ENCODE measurements at places on chromosomes 7 and 10.

GRCh38 chr10:128049226-128050120 is 76.8 kb downstream of the MKI67 start:
- DNase-seq: no peak

DNA sequence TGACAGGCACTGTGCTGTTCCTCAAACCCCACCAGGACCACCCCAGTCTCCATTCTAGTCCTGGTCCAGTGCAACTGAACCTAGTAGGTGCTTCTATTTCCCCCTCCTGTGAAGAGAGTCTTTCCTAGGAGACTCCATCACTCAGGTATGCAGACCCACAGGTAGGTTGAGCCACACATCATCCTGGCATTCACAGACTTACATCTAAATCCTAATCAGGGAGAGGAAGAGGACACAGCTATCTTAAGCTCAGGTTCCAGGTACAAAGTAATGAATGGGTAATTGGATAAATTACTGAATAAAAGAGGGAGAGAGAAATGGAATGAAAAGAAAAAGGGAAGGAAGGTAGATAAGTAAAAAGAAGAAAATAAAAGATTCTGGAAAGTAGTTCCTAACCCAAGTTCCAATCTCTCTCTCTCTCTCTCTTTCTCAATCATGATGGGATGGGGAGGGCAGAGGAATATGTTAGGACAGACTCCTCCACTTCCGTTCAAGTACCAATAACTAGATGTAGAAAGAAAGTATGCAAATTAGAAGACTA is 139.8 kb upstream of the NAMPT start:
- DNase-seq: no peak

GRCh38 chr10:127349737-127350136 is 153.3 kb upstream of the INSYN2A start:
- no peak for DNase-seq

- DNase-seq: no peak
Observed at GRCh38 chr10:131609176-131609575, 291.6 kb upstream of the PPP2R2D start.

DNA sequence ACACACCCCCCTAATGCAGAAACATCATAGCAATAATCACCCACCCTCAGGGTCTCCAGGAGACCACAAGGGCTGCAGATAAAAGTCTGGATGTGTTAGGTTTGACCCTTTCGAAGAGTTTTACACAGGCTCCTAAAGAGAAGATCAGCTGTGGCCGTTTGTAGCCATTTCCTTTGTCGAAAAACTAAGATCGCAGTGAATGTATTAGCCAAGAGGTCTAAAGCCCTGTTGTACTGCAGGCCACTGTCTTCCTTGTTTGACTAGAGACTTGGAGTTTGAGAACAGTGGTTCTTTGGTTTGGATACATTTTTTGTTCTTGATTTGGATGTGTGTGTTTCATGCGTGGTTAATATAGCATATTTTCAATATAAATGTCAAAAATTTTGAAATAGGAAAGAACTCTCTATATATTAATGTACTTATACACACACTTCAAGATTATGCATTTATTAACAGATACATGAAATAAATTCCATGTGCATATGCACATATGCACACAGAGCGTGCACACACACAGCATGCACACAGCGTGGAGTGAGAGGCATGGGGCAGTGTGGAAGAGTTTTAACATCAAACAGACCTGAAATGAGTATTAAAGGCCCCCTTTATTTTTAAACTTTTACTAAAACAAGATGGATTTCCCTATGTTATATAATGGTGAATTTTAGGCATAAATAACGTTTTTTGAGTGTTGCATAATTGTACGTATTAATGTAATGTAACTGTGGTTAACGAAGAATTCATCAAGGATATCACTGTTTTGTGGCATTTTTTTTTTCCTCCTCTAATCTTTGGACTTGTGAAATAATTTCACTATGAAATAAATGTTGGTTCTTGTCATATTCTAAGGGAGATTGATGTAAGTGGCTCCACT is 2.2 kb downstream of the IKZF1 start:
- no peak for DNase-seq

GRCh38 chr7:157138101-157138423 is 664 bp upstream of the UBE3C start:
- DNase-seq: no peak

DNA sequence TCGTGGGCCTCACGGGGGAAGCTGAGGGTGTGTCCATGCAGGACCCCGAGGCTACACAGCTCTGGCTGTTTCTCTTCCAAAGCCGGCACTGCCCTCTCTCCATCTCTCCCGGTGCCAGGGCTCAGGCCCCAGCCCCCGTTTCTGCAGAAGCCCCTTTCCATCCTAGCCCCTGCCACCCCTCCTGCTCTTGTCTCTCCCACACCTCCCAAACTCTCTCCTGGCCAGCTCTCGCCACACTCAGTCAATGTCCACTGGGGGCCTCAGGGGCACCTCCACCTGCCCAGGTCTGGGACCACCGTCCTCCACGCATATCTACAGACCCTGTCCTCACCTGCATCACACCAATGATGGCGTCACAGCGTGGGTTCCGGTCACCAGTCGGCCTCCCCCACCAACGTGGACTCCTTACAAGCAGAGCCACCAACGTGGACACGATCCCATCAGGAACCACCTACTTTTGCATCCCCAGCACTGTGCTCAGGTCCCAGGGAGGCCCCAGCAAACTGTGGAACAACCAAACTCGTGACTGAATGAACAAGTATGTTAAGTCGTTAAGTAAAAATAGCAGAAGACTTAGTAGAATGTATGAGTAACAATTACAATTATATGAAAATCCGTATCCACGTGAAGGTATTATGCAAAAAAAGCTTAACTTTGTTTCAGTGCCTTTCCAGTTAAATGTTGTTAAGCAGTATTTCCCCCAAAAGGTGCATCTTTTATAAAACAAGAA is 38.4 kb downstream of the DIP2C start:
- DNase-seq: no peak

DNA sequence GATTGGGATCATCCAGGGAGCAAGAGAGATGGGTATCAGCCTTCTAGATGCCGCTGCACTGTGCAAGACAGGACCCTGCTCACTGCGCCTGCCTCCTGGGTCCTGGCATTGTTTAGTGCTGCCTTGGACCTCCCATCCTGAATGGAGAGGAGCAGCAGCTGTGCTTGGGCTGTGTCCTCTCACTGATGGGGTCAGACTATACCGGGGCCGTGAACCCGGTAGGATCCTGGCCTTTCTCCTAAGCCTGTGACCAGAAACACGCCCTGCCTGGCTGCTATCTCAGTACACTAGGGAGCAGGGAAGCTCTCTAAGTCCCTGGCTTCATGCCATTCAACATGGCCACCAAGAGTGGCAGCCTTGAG is 309.4 kb upstream of the ZNF32 start:
- DNase-seq: no peak

DNA sequence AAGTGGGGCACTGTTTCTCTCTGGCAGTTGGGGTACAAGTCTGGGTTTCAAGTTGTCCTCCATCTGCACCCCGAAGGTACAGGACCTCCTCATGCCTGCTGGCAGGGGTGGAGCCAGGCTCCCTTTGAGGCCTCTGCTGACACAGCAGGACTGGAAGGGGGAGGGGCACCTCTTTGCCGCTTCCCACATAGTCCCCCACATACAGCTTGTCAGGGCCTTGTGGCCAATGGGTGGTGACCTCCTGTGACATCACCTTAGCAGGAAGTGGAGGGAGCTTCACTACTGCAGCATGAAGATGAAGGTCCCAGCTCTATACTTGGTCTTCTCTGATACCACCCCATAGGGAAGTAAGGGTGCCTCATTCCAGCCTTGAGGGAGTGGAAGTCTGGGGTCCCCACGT is 167.8 kb downstream of the RAMP3 start:
- DNase-seq: no peak

DNA sequence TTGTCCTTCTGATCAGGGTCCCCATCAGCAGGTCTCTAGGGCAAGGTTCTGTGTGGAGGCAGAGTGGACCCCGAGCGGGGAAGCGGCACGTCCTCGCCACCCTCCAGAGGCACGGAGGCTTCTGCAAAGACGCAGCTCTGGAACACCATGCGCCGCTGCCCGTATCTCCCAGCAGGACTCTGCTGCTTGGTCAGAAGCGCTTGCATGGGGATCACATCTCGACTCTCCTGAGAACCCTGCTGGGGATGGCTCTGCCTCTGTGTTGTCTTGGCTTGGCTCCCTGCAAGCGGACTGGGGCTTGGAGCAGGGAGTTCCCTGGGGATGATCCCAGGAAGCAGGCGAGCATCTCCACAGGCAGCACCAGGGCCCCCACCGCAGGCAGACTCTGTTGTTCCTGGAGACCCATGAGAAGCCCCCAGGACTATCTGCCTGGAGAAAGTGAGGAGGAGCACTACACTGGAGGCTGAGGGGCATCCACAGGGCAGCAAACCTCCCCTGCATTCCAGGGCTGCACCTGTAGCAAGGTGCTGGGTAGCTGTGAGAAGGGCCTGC is 520.5 kb downstream of the GLRX3 start:
- no peak for DNase-seq

DNA sequence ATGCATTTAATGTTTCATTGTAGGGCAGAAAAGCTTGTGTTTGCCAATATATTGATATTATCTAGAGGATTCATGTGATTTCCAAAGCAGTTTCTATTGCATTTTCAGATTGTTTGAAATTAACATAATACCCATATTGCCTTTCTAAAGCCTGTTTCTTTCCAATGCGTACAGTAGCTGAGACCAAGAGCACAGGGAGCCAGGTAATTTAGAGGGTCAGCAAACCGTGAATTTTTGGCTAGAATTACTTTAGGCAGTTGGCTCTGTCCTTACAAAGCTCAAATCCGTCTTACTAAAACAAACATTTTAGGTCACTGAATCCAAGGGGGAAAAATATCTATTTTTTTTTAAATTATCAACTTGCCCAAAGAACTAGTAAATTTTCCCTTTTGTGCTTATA is 604.9 kb upstream of the ADARB2 start:
- no peak for DNase-seq

- peak; percentile 70 for DNase-seq
Observed at GRCh38 chr7:154409703-154410311, 357.6 kb downstream of the DPP6 start.

GRCh38 chr7:36621396-36621795 is 102.9 kb downstream of the AOAH start:
- no peak for DNase-seq

GRCh38 chr7:133253519-133253875 is 619 bp downstream of the EXOC4 start:
- no peak for DNase-seq

- DNase-seq: no peak
Observed at GRCh38 chr10:132689721-132690360, 96.1 kb downstream of the NKX6-2 start.

DNA sequence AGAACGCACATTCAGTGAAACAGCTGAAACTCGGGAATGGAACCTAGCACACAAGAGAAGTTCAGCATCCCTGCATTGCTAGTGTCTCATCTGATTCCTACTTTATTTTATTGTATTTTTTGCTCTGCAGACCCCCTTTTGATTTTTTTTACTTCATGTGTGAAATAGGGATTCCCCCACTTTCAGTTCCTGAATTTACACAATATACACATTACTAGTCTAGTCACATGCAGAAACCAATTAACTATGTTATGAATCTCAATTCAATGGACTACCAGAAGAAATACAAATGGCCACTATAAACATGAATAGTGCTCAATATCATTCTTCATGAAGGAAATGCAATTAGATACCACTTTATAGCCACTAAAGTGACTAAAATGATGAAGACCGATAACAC is 386.1 kb upstream of the COBL start:
- DNase-seq: no peak

DNA sequence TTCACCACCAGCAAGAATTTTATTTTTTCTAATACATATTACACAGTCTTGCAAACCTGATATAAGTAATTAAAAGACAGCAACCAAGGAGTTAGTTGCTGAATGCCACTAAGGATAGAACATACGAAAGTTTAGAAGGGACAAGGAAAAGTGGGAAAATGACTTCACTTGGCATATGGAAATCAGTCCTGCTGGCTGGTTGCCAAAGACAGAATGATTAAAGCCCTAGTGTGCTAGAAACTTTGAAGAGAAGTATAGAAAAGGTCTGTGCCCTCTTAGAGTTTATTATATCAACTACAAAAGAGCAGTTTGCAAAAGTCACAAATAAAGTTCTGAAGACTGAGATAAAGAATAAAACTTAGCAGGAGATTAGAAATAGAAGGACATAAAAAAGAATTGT is 5.8 kb upstream of the YAE1 start:
- no peak for DNase-seq

DNA sequence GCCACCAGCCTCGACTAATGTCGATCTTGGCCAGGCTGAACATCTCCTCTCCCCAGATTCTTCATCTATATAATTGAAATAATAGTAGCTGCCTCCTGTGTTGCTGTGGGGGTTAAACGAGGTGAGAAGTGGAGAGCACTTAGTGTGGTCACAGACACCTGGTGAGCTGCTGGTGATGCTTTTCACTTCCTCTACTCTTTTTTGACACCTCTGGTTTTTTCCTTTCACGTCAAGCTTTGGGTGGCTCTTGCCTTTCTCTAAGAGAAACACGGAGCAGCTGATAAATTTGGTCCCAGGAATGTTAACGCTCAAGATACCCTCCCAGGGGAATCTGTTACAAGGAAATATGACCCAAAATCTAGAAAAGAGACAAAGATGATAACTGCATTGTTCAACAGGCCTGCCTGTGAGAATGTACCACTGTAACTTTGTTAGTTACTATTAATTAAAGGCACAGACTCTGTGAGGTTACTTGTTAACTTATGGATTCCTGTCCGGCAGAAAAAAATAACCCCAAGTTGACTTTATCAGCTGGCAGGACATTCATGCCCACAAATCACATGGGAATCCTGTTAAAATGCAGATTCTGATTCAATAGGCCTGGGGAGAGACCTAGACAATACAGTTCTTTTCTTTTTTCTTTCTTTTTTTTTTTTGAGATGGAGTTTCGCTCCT is 9.5 kb upstream of the NPFFR1 start:
- no peak for DNase-seq

DNA sequence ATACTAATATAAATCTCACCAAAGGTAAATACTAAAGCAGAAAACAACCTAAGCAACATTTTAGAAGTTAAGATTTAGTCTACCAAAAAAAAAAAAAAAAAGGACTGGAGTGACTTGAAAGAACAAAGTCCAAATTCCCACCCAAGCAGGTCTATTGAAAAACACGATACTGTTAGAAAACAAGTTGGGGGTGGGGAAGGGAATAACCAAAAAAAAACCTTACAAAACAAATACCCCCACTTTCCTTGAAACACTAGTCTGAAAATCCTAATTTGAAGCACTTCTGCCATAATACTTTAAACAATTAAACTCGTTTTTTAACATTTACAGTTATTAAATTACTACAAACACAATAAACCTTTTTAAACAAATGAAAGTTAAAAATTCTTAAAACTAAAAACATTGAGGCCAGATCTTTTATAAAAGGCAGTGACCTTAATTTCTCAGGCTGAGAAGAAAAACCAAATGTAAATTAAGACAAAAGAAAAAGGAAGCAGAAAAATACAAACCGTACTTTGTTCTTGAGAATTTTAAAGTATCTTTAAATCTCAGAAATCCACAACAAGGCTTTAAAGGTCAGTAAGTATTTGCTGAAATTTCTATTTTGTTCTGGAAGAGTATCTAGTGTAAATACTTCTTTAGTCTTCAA is 135.1 kb downstream of the NRBF2 start:
- DNase-seq: no peak

Data from NT2/D1 (cell line).